B cell (primary cell): ENCODE measurements at places on chromosomes 2 and 18.
A peak's percentile ranks its signal among the peaks of the same experiment; 100 is the strongest.

GRCh38 chr18:73848656-73849055 lies 299.0 kb downstream of the FBXO15 start:
- DNase-seq, result no peak

DNA sequence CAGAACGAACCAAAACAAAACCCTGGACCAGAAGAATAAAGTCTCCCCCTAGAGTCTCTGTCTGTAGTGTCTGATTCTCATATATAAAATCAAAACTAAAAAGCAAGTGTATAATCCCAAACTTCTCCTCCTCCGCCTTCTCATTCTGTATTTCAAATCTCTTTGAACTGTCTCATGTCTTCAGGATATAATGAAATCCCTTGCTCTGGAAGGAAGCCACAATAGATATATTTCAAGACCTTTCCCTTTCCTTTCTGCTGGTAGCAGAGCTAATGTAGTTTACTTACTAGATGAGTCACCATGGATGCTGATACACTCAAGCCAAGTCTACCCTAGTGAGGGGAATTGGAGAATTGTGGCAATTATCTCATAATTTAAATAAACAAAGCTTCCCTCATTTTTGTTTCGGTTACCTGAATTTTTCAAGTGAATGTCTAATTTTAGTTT lies 33.5 kb upstream of the CCDC93 start:
- DNase-seq, result no peak

DNA sequence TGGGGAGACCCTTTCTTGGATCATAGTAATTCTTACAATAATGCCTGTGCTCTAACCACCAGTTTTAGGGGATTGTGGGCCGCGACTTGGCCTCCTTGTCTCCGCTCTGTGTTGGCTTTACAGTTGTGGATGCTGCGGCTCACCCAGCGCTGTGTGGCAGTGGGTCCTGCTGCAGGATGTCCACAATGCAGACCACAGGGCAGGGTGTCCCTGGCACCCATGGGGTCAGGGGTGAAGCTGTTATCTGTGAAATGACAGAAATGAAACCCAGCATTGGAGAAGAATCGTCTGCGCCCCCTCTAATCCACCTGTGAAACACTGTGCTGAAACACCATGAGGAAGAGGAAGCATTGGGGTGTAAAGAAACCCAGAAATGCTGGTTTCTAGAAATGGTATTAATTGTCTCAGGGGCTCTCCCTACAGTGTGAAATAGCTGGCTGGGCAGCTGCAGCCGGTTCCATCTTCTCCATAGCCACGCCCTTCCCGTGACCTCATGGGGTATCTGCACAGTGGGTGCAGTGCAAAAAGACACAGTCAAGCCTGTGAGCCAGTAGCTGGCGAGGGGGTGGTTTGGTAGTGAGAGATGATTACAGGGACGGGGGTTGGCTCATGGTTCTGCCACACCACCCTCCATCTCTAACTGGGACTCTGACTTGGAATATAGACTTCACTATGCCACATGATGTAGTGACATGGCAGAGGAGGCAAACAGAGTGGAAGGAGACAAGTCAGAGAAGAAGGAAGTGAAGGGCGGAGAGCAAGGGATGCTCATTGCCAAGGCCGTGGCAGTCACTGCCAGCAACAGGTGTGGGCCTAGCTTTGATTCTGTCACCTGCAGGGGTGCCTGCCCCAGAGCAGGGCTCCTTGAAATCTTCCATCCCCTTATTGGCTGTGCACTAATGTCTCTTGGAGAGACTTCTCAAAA lies 16.2 kb downstream of the INPP4A start:
- DNase-seq, result peak; percentile 84

DNA sequence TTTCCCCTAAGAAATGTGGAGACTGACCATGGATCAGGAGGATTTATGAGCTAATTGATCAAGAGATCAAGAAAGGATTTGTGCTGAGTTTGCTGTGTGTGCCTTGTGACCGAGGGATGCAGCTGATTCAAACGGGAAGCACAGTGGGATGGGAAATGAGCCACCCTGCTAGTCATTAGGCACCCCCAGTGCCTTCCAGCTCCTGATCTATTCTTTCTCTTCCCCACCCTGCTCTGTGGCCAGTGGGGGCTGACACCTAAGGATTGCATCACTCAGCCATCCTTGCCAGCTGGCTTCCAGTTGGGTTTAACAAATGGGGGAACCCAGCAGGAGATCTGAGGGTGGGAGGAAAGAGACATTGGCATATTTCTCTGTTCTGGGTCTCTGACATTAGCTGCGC lies 132.2 kb upstream of the CXCR4 start:
- no peak for DNase-seq

DNA sequence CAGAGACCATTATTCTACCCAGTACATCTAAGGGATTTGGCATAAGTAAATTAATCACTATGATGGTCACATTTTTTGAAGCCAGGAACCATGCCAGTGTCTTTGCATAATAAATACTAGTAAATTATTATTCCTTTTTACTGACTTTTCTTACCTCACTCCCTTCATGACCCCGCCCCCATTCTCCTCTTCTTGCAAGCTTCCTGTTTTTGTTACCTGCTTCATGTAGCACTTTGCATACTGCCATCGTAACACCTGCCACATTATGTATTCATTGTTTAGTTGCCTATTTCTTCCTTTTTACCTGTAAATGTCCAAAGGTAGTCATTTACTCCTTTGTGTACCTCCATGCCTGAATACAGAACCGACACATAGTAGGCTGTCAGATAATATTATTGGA lies 309.5 kb downstream of the KIAA1328 start:
- no peak for DNase-seq

DNA sequence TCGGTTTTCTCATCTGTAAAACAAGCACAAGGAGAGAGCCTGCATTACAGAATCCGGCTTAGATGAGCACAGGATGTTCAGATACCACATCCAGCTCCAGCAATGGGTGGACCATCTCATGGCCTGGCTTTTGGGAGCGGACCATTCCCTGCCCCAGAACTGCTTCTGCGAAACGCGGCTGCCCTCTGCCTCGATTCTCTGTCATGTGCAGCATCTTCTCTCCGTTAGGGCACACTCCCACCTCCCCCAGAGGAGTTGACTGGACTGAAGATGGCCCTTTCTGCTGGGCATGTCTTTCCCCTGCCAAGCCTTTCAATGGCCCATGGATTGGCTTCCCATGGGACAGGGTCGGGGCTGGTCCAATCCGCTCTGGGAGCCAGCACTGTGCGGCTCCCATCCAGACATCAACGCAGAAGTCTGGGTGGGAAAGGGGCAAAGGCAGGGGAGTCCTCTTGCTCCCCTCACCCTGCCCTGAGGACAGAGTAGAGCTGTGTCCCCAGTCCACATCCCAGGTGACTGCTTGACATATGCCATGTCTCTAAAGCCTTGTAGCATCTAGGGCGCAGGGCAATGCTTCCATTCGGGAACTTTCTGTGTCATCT lies 14.3 kb upstream of the FAHD2A start:
- DNase-seq, result no peak

- peak; percentile 2 for DNase-seq
These were observed 35.1 kb downstream of the MYO7B start for GRCh38 chr2:127570282-127571250.

GRCh38 chr2:225995796-225996461 lies 596.4 kb downstream of the NYAP2 start:
- DNase-seq, result no peak

DNA sequence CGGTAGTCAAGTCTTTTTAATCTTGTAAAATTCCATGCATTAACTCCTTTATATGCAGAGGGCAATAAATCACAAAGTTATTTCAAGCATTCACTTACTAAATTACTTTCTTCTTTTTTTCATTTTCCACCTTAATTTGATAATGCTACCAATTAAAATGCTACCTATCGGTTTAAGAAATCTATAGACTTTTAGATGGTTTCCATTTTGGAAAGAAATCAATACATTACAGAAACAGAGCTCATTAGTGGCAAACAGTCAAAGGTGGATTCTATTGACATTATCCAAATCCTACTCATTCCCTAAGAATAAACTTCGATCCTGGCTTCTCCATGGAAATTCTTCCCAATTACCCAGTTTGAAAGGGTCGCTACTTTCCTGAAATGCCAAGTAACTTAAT lies 176.5 kb downstream of the MREG start:
- no peak for DNase-seq

- DNase-seq, result no peak
These were observed 275.9 kb upstream of the TCF4 start for GRCh38 chr18:55863876-55864275.

GRCh38 chr2:43515807-43516497 lies 79.9 kb downstream of the THADA start:
- no peak for DNase-seq

DNA sequence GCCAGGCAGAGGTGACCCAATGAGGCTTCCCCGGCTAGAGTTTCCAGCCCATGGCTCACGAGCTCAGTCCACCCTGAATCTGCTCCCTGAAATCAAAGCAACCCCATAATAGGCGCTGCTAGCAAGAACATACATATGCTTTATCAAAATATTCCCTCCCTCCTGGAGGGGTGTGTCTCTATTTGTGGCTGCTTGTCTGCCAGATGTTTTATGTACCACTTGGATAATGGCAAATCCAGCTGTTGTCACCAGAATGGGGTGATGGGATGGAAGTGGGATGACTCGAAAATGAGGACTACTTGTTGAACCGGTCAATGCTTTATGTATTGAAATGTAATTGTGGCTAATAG lies 152.0 kb downstream of the GALNT14 start:
- no peak for DNase-seq

DNA sequence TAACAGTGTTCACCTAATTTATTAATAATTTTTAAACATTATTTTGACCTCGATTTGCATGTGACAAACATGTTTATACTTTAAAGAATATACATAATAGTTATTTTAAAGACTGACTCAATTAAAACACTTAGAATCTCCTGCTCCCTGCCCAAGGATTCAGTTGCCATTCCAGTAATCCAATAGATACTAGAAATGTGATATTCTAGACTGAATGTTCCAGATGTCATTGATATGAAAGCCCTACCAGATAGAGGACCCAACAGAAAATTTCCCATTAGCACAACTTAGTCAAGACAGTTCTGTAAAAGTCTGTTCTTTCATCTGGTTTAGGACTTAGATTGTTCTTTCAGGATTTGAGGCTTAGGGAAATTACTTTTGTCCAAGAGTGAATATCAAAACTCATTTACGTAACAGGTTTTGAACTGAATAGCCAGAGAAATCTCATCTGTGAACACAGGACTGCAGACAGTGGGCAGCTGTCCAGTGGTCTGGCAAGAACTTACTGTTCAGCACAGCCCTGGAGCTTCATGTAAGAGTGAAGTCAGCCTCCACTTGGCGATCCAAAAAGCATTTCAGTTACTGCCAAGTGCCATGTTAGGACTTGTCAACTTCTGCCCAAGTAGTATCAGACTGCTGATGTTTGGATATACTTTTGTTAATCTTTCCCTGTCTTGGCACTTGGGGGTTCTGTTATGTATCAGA lies 77.5 kb downstream of the OSBPL6 start:
- no peak for DNase-seq

DNA sequence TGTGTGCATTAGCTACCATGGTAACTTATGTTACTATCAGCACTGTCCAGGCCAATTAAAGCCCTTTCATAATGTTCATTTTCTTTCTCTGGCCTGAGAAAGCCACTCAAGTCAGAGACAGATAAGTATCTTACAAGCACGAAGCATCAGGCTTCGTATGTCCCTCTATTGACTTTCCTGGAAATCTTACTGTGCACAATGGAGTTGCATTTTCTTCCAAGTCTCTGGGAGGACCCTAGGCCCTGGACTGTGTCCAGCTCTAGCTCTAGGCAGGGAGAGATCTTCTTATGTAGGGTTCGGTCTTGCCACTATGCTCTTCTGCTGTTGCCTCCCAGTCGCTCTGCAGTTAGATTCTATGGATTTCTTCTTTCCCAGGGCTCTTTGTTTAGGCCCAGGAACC lies 40.0 kb upstream of the ITGA6 start:
- no peak for DNase-seq

DNA sequence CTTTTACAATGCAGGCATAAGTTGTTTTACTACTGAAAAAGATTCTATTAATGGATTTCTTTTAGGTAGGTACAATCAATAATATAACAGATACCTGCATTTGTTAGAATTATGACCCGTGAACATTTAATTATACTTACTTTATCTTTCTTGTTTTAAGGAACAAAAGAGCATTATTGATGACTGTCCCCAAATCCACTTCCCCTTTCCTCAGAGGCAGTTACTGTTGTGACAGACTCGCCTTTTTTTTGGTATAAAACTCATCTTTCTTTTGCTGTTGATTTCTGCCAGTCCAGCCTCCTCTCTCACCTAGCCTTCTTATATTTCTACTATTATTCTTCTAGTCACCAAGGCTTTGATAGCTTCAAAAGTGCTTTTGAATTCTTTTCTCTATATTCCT lies 12.1 kb downstream of the ACTR3 start:
- DNase-seq, result peak; percentile 60

- no peak for DNase-seq
These were observed 30.9 kb downstream of the OSBPL6 start for GRCh38 chr2:178225006-178225805.

GRCh38 chr2:195520671-195521155 lies 136.3 kb upstream of the SLC39A10 start:
- no peak for DNase-seq

DNA sequence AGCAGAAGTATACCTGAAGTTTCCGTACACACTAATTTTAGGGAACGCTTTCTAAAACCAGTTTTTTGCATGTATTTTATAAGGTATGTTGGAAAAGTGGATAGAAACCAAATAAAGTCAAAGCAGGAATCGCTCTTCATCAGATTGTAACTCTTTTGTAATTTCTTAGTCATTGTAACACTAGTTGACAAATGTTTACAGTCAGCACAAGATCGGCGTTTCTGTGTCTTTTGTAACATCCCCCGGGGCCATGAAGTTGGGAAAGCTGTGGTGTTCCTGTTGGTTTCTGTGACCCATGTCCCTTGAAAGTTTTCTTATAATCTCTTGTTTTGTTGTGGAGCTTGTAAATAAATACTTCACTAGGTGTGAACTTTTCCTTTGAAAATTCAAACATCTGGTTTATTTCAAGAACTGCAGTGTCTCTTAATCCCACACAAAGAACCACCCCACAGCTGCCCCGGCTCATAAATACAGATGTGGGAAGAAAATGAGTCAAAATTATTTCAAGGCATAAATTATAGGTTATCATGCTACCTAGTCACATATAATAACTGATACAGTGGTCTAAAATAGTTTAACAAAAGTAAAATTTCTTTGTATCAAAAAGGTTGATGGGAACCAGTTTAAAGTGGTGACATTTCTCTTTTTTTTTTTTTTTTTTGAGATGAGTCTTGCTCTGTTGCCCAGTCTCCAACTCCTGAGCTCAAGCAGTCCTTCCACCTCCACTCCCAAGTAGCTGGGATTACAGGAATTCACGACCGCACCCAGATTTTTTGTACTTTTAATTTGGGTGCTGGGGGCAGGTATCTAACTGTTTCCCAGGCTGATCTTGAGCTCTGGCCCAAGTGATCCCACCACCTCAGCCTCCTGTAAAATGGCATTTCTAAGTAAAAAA lies 751 bp upstream of the NMI start:
- DNase-seq, result peak; percentile 13

DNA sequence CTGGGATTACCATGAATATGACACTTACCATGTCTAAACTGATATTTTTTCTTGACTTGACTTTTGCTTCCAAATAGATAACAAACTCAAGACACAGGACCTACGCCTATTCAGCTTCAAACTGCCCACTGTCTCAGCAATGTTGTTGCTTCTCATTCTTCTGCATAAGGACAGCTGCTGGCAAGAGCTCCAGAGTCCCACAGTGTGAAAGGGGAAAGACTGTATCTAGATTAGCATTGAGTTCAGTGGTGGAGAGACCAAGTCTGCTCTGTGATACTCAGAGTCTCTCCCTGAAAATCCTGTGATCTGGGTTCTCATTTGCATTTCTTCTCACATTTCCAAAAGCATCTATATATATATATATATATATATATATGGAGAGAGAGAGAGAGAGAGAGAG lies 247.9 kb upstream of the NT5C1B start:
- DNase-seq, result no peak

- no peak for DNase-seq
These were observed 84.0 kb downstream of the SEPTIN10 start for GRCh38 chr2:109529532-109530449.
